ENCODE measurements at places on chromosomes 4 and X.

DNA sequence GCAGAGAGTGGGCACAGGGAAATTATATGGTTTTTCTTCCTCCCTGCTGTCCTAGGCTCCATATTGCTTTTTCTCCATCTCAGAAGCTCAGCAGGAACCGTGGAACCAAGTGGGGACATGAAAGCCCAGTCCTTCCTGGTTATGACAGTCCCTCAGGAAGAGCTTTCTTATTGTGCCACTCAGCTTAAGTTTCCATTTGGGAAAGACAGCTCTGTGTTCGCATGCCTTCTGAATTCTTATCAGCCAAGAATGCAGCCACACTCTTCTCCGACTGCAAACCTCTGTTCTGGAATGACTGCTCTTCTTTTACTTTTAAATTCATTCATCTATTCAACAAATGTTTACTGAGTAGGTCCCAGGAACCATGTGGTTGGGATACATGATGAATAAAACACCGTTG lies 58.0 kb upstream of the PPARGC1A start:
- no peak for DNase-seq

DNA sequence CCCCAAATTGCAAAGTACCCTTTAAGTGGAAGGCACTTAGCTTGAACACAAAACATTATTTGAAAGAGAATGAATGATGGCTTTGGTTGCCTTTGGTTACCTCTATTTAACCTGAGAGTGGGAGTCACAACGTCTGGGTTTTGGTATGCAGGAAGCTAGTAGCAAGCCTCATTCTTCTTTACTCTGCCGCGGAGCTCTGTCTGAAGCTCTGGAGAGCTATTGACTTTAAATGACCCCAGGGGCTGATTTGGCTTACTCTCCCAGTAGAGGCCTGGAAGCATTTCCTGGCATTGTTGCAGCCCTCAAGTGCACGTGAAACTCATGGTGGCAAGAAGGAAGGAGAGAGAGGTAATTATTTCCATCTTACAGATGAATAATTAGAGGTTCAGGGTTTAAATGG lies 81.8 kb upstream of the MAGEA4 start:
- DNase-seq: no peak

GRCh38 chr4:88291003-88291402 lies 6.6 kb upstream of the PPM1K start:
- DNase-seq: no peak

- DNase-seq: peak; percentile 36
These were observed 8.7 kb upstream of the SLC25A4 start for GRCh38 chr4:185134307-185134869.

- no peak for DNase-seq
These were observed 7.2 kb downstream of the PGAM4 start for GRCh38 chrX:77962068-77962902.

DNA sequence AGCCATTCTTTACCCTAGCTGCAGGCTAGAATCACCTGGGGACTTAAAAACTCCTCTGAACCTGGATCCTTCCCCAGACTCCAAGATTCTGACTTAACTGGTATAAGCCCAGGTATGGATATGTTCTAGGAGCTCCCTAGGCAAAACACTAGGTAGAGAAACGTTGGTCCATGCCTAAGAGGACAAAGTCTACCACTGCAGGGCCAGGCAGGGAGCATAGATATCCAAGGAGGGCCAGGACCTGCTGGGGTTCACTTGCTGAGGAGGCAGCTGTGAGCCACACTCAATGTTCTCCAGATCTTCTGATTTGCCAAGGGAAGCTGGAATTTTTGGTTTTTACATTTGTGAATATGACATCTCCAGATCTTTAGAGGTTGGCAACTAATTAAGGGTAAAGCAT lies 48.6 kb upstream of the TRIM2 start:
- no peak for DNase-seq

DNA sequence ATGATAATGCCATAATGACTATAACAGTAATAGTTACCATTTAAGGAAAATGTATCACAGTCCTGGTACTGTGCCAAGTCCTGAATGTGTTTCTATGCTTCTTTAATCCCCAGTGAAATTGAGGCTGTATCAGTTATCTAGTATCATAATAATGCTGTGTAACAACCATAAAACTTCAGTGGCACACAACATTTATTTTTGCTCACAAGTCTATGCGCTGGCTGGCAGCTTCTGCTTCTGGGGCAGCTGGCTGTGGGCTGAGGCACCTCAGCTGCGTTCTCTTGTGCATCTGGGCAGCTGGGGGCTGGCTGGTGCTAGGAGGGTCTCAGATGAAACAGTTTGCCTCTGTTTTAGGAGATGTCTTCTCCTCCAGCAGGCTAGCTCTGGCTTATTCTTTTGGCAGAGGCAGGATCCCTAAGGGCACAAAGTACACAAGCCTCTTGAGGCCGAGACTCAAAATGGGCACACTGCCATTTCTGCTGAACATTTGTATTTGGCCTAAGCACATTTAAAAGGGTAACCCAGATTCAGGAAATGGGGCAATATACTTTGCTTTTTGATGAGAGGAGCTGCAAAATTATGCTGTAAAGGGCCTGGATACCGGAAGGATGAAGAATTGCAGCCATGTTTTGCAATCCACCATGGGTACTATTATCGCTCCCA lies 62.6 kb upstream of the DHX15 start:
- DNase-seq: no peak

- DNase-seq: no peak
These were observed 576.4 kb upstream of the SLIT2 start for GRCh38 chr4:19675172-19675811.

DNA sequence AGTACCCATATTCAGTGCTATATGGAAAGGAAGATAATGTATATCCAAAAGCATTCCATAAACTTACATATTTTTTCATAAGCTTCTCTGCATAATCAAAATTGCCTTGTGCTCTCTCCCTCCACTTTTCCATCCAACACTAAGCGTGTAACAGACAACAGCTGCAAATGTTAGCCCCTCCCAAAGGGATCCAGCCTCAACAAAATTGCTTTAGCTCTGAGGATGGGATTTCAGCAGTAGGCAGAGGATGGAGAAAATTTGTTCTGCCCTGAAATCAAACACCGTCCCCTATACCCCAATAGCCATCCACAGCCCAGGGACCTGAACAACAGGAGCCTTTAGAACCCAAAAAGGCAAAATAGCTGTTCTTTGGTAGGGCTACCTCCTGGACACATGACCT lies 28.8 kb upstream of the FGF13 start:
- DNase-seq: no peak

DNA sequence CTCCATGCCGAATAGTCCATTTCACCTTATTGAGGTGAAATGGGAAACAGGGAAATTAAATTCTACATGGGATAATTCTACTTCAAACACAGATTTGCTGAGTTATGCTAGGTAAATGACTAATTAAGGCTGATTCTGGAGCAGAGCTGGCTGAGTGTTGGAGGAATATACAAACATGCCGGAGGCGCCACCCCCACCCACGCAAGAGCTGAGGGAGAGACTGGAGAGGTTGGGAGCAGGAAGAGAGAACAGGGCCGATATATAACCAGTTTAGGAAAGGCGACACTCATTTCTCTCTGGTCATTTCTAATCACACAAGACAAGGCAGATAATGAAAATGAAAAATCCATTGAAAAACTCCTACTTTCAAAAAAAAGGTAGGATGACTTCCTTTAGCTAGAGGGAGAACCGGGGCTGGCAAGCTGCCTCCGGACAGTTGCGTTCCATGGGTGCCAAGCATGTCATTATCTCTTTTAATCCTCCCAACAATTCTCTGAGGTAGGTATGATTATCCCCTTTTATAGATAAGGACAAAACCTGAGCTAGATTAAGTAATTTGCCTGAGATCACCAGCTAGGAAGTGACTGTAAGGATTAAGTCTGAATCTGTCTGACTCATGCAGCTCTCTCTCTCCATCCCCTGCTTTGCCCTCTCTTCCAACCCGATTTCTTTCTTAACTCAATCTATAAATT lies 27.6 kb upstream of the CFAP299 start:
- DNase-seq: no peak

DNA sequence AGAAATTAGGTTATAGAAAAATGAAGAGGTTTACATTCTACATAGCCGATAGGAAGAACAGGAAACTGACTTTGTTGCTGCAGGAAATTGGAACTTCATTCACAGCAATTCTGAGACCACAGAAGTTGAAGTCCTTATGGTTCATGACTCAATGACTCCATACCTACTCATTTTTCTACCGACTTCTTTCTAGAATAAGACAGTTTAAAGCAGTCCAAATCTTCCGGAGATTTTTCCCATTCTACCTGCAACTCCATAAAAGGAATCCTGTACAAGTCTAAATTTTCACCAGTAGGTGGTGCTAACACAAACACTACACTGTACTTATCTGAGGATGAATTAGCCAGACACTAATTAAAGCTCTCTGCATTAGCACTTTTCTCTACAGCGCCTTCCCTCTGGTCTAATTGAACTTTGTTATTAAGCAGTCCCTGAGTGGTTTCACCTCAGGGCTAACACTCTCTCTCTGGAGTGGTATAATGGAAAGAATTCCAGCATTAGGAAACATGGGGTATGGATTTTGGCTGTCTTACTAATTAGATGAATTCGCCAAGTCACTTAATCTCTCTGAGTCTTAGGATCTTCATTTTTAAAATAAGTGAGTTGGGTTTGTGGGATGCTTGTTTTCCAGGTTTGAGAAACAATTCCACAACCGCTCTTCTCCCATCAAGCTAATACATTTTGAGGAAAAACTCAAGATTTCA lies 167.9 kb downstream of the SMIM20 start:
- DNase-seq: no peak

DNA sequence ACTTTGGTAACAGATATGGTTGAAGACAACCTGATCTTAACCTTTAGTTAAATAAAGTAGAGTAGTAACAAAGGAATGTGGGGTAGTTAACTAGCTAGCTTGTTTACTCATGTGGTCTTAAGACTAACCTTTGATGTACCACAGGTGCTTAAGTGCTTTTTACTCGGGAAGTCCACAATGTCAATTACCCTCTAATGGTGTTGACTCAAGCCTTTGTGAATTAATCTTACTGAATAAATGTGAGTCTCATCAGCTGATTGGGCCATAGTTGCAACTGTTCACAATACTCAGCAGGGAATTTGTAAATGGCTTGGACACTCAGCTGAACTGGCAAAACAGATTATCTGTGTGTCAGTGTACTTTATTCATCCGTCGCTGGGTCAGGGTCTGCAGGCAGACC lies 119.0 kb upstream of the UGT8 start:
- no peak for DNase-seq

DNA sequence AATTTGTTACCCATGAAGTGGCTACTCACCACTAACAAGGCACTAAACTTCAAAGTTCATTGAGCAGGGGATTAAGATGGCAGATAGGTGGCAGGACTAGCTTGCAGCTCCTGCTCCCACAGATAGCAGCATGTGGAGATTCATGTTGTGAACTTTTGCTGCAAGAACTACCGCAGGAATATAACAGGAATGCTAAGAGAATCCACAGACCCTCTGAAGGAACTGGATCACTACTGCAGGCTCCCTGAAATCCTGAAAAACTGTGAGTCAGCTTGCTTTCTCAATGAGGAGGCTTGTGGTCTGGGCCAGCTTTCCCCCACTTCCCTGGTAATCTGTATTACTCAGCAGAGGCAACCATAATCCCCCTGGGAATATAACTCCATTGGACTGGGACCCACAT lies 118.5 kb upstream of the VCX2 start:
- DNase-seq: no peak

GRCh38 chrX:134546187-134546586 lies 86.2 kb downstream of the HPRT1 start:
- no peak for DNase-seq

DNA sequence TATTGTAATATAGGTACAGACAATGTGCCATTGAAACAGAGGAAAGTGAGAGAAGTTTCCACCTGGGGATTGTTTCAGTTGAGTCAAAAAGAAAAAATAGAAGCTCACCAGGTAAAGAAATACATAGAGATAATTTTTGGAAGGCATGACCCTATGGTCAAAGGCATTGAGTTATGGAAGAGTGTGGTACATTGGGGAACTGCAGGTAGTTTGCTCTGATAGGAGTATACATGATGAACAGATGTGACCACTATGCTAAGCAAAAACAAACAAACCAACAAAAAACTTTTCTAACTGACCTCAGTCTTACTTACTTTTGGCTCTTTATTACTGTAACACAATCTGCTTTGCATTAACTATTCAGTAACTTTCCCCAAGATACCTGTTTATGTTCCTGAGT lies 85.9 kb downstream of the UGT8 start:
- no peak for DNase-seq

- no peak for DNase-seq
These were observed 105.2 kb downstream of the RNF150 start for GRCh38 chr4:141028024-141028529.

GRCh38 chr4:15240764-15241163 lies 187.1 kb upstream of the C1QTNF7 start:
- no peak for DNase-seq

DNA sequence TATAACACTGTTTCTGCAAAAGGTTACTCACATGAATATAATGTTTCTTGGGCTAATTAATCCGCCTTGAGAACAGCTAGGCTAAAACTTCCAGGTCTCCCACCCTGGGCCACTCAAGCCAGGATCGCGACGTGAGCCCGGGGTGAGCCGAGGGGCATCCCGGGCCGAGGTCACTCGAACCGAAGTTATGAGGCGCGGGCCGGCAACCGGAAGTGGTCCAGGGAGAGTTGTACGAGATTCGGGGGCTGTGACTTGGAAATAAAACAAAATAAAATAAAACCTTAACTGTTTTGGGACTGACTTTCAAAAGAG lies 317 bp downstream of the CMC4 start:
- no peak for DNase-seq

- DNase-seq: no peak
These were observed 65.8 kb downstream of the TEC start for GRCh38 chr4:48203819-48204218.

DNA sequence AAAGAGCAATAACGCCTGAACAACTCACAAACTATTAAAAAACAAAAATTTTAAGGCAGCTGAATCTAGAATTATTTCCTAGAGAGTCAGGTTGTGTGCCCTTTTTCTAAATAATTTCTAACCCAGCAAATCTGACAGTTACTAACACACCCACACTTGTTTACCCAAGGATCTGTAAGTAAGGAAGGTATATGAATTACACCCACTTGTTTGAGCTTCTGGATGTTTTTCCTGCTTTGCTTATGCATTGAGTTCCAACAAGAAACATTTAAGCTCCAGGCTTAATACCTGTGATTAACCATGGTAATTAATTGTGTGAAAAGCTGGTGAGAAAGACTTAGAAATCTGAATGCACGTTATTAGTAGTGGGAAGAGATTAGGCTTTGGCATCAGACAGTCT lies 1.5 kb downstream of the NIPAL1 start:
- DNase-seq: no peak

- DNase-seq: no peak
These were observed 119.6 kb downstream of the BTC start for GRCh38 chr4:74674750-74675149.

- DNase-seq: no peak
These were observed 128.7 kb downstream of the AKAP4 start for GRCh38 chrX:50072110-50072509.

- no peak for DNase-seq
These were observed 310.2 kb downstream of the HS3ST1 start for GRCh38 chr4:11118513-11118912.

- no peak for DNase-seq
These were observed 1.5 kb downstream of the MND1 start for GRCh38 chr4:153346031-153346430.

- DNase-seq: no peak
These were observed 39.4 kb upstream of the RHOH start for GRCh38 chr4:40157436-40157835.

- DNase-seq: no peak
These were observed 15.3 kb downstream of the SLC34A2 start for GRCh38 chr4:25670991-25671390.

Measured in GM12892 (cell line).